AG04450 (cell line): ENCODE measurements at places on chromosomes 2 and 18. TPM values are rescaled to one million over a fixed set of nuclear protein-coding genes. Genes with fewer than 3 reads are reported as not detected.

- DNase-seq, result no peak
Observed at GRCh38 chr2:216692636-216693413, 2.5 kb downstream of the IGFBP5 start.

DNA sequence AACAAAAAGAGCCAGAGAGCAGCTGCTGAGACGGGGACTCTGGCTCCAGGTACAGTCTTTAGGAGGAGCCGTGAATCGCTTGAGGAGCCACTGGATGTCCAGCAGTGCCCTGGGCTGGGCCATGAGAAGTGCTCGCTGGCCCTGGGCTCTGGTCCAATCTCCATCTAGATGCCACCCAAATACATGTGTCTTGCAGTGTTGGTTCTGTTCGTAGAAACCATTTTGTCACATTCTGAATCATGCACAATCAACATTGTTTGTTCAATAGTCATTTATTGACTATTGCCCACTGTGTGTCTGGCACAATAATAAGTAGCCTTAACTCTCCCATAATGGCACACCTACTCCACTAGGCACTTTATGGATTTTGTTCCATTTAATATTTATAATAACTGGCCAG, 26.1 kb downstream of the TYMS start:
- no peak for DNase-seq

- no peak for DNase-seq
Observed at GRCh38 chr18:58299936-58300335, 255.9 kb downstream of the NEDD4L start.

The KLHL14 gene
- polyA plus RNA-seq, result not detected in 2 replicates

The NYAP2 gene
- not detected in 2 replicates for polyA plus RNA-seq

The SLC9A4 gene
- not detected in 2 replicates for polyA plus RNA-seq

The HOXD8 gene
- polyA plus RNA-seq, result not detected in 2 replicates

The FBLN7 gene
- polyA plus RNA-seq, result 0.22 and 0.37 TPM in 2 replicates

The FHOD3 gene
- 41.1 and 50.3 TPM in 2 replicates for polyA plus RNA-seq

The PROKR1 gene
- polyA plus RNA-seq, result not detected in 2 replicates
